Glomerular endothelial cell (primary cell): ENCODE measurements at places on chromosomes 2 and 18. TPM values are rescaled to one million over a fixed set of nuclear protein-coding genes. Genes with fewer than 3 reads are reported as not detected.

The GALR1 gene
- total RNA-seq, result not detected in 2 replicates

The ZAP70 gene
- 2.7 and 4.6 TPM in 2 replicates for total RNA-seq

The CYP1B1 gene
- 6.4 and 11.9 TPM in 2 replicates for total RNA-seq

The UGT1A4 gene
- total RNA-seq, result 0.12 TPM in 1 of 2 replicates, not detected in the other

The NT5C1B gene
- total RNA-seq, result not detected in 2 replicates

The MEP1B gene
- total RNA-seq, result not detected in 2 replicates

The TUBA4B gene
- not detected in 2 replicates for total RNA-seq

DNA sequence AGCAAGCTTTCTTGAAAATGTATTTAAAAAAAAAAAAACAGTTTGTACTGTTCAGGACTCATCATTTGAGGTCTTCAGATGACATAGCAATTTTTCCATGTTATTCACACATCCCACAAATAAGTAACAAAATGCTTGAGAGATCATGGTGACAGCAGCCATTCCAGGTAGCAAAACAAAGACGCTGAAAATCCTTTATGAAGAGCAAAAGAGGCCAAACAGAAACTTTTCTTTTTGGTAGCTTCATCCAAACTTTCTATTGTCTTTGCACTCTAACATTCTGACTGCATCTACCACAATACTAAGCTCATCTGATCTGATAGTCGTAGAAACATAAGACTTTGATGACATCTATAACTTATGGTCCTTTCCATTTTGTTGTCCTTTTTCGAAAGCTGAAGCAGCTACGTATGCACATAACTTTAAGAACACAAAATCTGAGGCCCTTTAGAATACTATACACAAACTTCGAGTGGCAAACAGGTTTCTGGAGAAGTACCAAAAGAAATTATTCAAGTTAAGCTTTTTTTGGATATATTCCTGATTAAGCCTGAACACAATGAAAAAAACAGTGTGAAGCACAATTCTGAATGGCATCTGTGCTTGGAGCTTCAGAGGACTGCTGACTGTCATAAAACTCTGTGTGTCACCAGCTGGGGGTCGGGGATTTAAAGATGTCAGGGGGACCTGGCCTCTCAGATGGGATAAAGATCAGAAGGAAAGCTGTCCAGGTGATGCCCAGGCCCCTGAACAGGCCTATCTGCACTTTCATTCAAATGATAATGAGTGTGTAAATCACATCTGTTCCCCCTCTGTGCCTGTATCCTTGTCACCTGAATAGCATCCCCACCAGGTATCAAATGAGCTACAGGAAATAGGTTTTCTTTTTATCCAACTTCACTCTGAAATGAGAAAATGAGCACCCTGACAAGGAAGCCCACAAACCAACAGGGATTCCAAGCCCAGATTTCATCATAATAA lies 75.8 kb downstream of the ZEB2 start:
- no peak for DNase-seq

GRCh38 chr18:7452331-7452730 lies 114.8 kb upstream of the PTPRM start:
- DNase-seq, result no peak

- DNase-seq, result no peak
Measured at GRCh38 chr2:1159013-1159412, 208.4 kb downstream of the SNTG2 start.

GRCh38 chr2:168470320-168471162 lies 14.5 kb downstream of the CERS6 start:
- DNase-seq, result no peak

DNA sequence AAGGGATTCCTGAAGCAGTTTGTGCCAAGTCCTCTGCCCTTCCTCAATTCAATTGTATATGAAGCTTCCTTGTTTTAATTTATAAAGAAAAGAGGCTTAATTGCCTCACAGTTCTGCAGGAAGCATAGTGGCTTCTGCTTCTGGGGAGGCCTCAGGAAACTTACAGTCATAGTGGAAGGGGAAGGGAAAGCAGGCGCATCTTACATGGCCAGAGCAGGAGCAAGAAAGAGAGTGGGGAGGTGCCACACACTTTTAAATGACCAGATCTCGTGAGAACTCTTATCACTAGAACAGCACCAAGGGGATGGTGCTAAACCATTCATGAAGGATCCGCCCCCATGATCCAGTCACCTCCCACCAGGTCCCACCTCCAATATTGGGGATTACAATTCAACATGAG lies 114.2 kb downstream of the SGPP2 start:
- no peak for DNase-seq

DNA sequence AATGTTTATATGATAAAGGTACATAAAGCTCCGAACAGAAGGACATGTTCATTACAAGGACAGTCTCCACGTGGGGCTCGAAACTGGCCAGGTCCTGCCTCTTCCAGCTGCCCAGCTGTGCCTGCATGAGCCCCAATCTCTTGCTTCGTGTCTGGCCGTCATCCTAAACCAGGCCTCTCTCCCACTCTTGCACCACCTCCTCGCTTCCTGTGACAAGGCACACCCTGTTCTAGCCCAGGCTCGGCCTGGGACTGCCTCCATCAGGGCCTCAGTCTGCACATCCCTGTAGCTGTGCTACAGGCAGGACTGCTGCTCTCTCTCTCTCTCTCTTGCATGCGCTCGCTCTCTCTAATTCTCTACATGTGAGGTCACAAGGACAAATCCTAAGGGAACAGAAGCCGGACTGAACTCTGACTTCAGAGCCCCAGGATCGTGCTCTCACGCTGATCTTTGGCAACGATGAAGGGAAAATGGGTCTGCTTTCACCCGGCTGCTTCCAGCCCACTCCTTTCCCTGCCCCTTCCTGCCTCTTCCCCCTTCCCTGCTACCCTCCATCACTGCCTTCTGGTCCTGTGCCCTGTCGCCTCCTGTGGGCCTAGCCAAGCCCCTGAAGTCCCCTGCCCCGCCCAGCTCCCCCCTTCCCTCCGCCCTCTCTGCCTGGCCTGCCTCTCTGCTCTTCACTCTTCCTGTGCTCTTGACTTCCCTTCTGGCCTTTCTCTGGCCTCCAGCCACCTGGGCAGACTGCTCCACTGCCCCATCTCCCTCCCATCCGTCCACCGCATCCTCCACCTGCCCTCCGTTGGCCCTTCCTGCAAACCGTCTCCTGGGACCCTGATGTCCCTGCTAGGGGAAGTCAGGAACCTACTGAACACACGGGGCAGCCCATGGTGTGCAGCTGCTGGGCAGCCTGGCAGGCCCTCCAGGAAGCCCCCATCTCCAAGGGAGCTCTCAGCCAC lies 7.8 kb upstream of the GPR55 start:
- no peak for DNase-seq

DNA sequence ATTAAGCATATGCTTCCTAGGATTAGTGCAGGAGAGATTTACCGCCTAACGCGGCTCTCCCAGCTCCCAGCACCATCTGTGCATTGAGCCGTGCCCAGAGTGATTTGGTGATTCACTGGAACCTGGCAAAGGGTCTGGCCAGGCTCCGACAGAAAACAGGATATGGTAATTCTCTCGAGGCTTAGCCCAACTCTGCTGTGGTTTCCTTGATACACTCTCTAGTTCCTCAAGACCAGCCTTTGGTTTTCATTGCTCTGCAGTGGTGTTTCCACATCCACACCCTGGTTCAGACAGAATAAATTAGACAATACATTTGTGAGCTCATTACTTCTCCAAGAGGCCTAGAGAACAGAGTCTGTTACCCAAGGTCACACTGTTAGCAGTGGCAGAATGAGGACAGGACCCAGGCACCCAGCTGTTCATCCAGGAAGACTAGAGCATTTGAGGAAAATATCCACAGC lies 23.0 kb upstream of the SMAD2 start:
- DNase-seq, result no peak
